Activated CD4-positive, CD25-positive, alpha-beta regulatory T cell (primary cell): ENCODE measurements at places on chromosomes 16 and 17.
A peak's percentile ranks its signal among the peaks of the same experiment; 100 is the strongest.

GRCh38 chr17:9645851-9646545, 681 bp downstream of the USP43 start:
- no peak for DNase-seq

DNA sequence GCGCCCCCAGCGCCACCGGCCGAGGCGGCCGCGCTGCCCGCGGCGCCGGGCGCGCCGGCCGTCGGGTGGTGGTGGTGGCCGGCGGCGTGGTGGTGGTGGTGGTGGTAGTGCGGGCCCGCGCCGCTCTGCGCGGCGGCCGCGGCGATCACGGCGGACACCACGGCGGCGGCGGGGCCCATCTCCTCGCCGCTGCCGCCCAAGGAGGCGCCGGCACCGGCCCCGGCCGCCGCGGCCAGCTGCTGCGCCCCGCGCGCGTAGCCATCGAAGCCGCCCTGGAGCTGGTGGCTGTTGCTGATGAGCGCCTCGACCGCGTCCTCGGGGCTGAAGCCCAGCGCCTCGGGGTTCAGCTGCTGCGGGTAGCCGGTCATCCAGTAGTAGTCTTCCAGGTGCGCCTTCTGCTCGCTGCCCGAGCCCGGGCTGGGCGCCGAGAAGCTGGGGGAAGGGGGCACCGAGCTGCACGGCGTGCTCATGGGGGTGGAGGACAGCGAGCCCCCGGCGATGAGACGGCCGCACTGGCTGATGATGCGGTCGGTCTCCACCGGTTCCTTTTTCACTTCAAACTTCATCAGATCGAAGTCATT, 1.2 kb downstream of the MAF start:
- DNase-seq: no peak

DNA sequence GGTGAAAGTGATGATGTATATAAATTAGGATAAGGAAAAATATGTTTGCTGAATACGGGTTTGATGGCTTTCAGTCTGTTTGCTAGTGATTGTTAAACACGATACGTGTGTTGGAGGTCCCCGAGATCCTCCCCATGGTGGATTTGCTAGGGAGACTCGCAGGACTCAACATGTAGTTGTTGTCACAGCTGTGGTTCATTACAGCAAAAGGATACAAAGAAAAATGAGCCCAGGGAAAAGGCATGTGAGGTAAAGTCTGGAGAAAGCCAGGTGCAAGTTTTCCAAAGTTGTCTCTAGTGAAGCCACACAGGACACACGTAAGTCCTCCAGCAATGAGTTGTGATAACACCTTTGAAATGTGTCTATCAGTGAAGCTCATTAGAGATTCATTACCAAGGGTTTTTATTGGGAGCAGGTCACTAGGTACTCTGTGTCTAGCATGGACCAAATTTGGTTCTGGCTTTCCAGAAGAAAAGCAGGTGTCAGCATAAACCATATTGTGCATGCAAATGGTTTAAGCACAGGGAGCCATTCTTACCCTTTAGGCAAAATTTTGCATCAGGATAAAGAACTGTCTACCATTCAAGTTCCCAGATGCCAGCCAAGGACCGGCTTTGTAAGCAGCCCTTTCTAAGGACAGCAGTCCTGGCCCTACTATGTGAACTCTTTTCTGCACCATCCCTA, 215.2 kb upstream of the WSCD1 start:
- DNase-seq: no peak

GRCh38 chr16:55506083-55506482, 2.8 kb upstream of the LPCAT2 start:
- no peak for DNase-seq

GRCh38 chr17:70104791-70105523, 29.9 kb downstream of the KCNJ16 start:
- DNase-seq: no peak

GRCh38 chr17:4739122-4740024, at the start of the genes CXCL16 and ZMYND15:
Gene CXCL16, minus strand, starts transcription at chr17:4739928. Its CDS starts 589 bp downstream, at chr17:4739339.
Gene ZMYND15, plus strand, starts transcription at chr17:4739833. Its CDS starts 716 bp downstream, at chr17:4740549.
- DNase-seq: no peak

DNA sequence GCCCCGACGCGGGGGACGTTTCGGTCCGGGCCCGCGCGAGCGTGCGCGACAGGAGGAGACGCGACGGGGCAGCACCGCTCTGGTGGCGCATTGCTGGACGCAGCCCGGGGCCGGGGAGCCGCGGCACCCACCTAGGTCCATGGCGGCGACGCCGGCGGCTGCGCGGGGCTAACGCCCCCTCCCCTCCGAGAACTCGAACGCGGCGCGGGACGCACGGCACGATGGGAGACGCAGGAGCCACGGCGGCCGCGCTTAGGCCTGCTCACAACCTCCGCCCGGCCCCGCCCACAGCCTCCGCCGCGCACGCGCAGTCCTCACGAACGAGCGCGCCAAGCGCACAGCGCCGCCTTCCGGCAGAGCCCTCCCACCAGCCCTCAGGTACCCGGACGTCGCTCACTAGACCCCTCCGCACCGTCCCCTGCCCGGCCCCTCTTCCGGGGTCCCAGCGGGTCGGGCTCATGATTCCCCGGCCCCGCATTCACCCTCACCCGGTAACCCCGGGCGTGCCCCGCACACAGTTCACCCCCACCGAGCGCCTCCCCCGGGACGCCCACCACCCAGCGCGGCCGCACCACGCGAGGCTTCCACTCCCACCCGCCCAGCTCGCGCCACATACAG, at the start of gene GEMIN4:
Gene GEMIN4, minus strand, starts transcription at position 263 of the 618 bp plus-strand sequence. Its CDS starts 122 bp downstream, at position 141.
- DNase-seq: peak; percentile 96

GRCh38 chr17:46962374-46962790, 16.7 kb downstream of the RPRML start:
- no peak for DNase-seq

GRCh38 chr16:84751947-84752346, 52.1 kb downstream of the USP10 start:
- no peak for DNase-seq

DNA sequence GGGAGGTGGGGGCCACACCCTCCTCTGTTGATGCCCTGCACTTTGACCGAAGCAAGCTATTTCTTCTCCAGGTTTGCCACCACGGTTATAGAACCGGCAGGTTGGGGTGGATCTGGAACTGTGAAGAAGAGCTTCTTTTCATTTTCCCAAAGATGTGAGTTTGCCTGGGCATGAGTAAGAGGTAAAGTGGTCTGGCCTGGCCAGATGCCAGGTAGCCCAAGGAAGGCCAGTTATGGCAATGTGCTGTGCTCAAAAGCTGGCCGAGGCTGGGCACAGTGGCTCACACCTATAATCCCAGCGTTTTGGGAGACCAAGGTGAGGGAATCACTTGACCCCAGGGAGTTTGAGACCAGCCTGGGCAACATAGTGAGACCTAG, 18.7 kb downstream of the ATP6V0D1 start:
- DNase-seq: no peak

DNA sequence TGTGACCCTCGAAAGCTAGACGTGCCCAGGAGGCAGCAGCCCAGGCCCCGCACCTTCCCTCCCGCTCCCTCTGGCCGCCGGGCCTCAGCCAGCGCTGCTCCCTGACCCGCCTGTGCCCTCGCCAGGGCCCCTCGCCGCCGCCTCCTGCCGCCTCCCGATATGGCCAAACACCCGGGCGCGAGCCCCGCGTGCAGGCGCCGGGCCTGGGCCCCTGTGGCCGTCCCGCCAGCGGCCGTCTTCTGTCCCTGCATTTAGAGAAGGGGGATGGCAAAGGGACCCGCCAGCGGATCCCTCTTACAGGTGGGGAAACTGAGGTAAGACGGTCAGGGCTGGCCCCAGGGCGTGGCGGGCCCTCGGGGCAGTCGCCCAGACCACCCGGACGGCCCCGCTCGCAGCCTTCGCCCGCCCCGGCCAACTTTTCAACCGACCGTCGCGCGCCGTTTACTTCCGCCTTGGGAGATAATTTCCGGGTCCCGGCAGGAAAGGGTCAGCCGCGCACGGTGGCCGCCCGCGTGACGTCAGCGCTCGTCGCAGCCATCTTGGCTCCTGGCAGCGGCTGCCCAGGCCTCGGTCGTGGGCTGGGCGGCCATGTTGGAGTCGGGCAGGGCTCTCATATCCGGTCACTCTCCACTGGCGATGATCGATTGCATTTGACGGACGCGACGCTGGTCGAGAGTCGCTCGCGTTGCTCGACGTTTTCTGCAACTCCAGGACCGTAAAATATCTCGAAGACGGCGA, 7.0 kb upstream of the GNG13 start:
- peak; percentile 65 for DNase-seq

- peak; percentile 36 for DNase-seq
Observed at GRCh38 chr17:21041741-21042457, 912 bp downstream of the USP22 start.

GRCh38 chr17:28267720-28268609, 51.0 kb upstream of the TMEM97 start:
- no peak for DNase-seq

DNA sequence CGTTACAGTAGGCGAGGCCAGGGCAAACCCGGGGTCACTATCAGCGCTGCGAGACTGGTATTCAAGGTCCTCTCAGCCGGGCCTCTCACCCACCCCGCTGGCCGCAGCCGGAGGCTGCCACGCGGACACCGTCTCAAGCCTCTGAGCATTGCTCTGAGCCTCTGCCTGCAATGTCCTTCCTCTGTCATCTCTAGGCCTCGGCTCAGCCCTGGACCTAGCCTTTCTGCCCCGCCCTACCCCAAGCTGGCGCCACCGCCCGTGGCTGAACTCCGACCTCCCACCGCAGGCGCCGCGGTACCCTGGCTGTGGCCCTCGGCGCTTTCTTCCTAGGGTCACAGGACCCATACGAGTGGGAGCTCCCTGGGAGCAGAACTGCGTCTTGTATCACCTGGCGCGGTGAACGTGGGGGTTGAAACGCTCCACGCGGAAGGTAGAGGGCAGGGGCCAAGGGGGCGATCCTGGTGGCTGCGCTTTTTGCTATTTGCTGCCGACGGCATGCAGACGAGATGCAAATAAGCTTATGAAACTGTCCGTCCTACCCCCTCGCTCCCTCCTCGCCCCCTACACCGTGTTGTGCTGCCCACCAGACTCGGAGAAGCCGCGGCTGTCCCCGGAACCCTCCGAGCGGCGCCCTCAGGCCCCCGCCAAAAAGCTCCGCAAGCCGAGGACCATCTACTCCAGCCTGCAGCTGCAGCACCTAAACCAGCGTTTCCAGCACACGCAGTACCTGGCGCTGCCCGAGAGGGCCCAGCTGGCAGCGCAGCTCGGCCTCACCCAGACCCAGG, 3.7 kb downstream of the DLX4 start:
- DNase-seq: no peak

- DNase-seq: no peak
Observed at GRCh38 chr16:25027781-25028180, 12.6 kb upstream of the ARHGAP17 start.

GRCh38 chr17:32335687-32336086, 6.3 kb downstream of the C17orf75 start:
- DNase-seq: no peak

- DNase-seq: no peak
Observed at GRCh38 chr17:7982173-7982572, 20.2 kb upstream of the GUCY2D start.

DNA sequence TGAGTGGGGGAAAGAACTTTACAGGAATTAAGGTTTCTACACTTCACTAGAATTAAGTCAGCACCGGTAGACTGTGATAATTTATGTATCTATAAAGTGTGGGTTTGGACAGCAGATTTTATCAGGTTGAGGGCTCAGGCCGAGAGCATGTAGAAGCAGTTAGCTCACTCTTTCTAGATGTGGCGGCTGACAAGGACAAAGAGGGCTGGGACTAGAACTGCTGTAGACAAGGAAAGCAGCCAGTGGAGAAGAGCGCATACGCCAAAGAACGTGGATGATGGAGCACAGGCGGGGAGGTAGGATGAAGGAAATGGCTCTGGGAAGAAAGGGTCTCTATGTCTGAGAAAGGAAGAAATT, 504 bp upstream of the GOSR1 start:
- no peak for DNase-seq

GRCh38 chr17:6570731-6571451, 14.5 kb upstream of the PITPNM3 start:
- DNase-seq: no peak

DNA sequence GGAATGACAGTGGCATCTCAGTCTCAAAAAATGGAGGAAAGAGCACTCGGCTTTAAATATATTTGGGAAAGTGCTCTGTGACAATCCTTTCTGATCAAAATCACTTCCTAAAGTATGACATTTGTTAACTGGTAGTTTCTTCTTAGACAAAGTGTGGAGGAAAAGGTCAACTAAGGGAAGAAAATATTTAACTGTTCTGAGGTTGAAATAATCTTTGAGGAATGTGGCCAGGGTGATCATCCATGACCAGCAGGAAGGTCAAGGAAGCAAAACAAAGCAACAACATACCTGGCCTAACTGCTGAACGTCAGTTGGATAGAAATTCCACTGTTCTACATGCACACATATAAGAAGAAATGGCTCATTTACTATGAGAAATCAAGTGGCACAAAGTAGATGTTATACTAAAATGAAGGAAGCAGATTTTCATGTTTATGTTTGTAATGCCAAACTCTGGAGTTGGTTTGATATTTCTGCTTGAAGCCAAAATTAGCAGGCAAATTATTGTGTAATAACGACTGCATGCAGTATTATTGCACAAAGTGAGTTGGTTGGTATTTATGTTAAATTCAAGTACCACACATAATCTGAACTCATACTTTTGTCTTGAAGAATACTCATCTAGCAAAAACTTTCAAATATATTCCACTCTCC, 87.3 kb upstream of the CORO6 start:
- DNase-seq: no peak

DNA sequence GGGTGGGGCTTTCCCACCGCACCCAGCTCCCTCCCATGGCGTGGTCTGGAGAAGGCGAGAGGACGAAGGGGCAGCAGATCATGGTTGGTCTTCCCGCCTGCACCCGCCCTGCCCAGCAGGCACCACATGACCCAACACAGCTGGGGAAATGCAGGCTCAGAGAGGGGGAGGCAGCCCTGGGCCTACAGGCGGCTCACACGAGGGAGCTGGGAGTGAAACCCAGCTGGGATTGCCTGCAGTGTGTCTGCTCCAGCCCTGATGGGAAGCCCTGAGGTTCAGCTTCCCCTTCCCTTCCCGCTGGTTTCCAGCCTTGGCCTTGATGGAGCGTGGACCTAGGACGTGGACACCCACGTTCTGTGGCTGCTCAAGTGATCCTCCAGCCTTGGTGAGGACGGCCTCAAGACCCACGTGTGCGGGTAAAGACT, 20.0 kb upstream of the PABPN1L start:
- no peak for DNase-seq

- no peak for DNase-seq
Observed at GRCh38 chr16:19666477-19666876, 51.5 kb downstream of the KNOP1 start.
